ENCODE measurements at places on chromosomes 2 and 18.

DNA sequence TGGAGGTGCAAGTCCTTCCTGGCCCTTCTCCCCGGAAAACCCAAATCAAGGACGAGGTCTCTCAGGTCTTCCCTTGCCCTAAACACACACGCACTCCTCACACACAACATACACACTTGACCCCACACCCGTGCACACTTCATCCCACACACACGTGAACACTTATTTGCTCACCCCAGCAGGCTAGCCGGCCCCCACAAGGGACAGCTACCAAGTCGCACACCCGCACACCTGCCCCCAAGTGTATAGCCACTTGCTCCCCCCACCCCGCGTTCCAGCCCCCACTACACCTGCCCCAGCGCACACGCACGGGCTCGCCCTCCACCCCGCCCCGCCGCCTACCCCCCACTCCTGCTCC is 359 bp downstream of the TGFBRAP1 start:
- DNase-seq, result no peak

GRCh38 chr18:267380-267687 is 513 bp downstream of the THOC1 start:
- DNase-seq, result no peak

DNA sequence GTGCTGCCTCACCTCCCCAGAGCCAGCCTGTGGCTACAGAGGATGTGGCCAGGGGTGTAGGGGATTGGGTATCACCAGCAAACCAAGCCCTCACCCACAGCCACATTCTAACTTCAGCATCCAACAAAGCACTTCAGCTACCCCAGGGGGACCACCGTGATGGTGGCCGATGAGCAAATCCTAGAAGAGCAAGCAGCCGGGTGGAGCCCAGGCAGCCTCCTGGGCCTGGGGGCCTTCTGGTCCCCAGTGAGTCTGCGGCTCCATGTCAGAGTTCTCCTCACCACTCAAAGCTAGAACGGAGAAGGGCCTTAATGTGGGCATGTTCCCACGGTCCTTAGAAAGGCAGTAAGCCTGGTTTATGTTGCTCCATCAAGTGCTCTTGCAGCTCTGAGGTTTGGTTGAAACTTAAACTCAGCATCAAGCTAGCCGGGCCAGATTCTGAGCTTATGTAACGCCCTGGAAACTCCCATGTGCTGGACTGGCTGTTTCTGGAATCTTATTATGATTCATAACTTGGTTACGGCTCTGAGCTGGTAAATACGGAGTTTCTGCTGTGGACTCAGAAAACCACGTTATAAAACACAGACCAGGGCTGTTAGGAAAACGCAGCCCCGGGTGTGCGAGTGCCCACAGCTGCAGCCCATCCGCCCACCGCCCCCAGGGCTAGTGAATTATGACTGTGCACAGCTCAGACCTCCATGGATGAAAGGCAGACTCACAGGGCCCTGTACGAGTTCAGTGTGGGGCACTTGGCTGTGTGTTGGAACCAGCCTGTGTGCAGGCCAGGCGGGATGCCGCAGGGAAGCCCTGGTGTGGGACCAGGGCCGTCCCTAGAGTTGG is 99.8 kb downstream of the SEPTIN10 start:
- DNase-seq, result no peak

DNA sequence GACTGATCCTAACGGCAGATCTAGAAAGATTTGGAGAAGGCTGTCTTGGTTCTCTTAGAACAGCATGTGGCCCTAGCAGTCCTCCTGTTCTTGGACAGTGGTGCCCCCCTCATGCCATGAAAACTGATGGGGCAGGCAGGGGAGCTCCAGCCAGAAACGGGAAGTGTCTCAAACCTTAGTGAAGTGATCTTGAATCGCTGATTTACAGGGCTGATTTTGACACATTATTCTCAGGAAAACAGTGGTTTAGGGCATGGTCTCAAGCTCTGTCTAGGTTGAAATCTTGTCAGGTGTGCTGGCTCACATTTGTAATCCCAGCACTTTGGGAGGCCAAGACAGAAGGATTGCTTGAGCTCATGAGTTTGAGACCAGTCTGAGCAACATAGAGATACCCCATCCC is 37.8 kb downstream of the SRSF7 start:
- DNase-seq, result no peak

DNA sequence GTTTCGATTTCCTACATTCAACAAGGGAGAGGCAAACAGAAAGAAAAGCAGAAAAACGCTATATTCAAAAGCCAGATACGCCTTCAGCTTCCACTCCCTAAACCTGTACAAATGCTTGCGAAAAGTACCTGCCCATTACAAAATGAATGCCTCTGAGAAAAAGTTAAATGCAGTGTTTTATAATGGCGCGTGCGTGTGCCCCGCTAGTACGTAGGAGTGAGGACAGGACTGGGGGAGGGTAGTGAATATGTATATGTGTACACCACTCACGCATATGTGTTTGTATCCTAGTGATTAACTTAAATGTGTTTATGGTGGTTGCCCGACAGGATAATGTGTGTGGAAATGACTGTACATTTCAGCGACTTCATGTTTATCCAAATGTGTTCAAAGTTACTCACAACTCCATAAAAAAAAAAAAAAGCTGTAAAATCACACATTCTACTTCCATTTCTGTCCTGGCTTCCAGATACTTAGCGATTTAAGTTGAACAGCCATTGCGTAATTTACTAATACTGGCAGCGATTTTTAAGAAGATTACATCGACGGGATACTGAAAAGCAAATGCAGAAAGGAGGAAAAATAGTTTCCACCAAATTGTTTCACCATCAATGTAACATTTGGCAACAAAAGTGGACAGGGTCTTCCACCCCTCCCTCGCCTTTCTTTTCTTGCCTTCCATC is 1.3 kb downstream of the NEUROD1 start:
- DNase-seq, result no peak

DNA sequence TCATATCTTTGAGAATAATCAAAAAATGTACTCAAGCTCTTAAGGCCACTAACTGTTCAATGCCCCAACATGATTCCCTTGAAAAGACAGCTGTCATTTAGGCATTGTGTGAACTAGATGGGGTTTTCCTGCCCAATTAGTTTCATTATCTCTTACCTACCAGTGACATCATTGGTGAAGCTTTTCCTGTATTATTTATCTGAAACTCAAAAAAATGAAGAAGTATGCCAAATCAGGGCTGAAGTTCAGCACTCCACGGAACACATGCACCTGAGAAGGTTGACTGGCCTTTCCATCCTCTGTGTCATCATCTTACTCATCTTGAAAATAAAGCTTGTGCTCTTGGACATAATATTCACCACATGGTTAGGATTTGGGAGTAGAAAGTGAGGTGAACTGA is 126.4 kb downstream of the TXNL1 start:
- no peak for DNase-seq

Measured in T-cell (primary cell).